ENCODE measurements at places on chromosomes 6 and 20. TPM values are rescaled to one million over a fixed set of nuclear protein-coding genes. Genes with fewer than 3 reads are reported as not detected.

The TUBB2B gene
- 5.7 TPM for total RNA-seq

The ENPP5 gene
- total RNA-seq = 0.71 TPM

GRCh38 chr20:59291740-59292383 is 8.5 kb upstream of the EDN3 start:
- DNase-seq = no peak

DNA sequence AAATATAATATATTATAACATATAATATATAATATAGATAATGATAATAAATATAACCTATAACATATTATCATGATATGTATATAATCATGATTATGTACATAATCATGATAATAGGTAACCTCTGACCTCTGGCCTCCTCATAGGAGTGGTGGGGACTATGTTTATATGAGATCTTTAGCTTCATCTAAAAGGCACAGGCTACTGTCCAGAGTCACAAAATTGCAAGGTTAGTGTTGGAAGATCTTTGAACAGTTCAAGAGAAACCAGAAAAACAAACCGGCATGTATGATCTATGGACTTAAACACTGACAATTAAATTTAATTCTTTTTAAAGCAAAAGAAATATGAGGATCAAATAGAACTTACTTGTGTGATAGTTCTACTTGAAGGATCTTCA is 55.7 kb upstream of the TINAG start:
- DNase-seq = no peak

DNA sequence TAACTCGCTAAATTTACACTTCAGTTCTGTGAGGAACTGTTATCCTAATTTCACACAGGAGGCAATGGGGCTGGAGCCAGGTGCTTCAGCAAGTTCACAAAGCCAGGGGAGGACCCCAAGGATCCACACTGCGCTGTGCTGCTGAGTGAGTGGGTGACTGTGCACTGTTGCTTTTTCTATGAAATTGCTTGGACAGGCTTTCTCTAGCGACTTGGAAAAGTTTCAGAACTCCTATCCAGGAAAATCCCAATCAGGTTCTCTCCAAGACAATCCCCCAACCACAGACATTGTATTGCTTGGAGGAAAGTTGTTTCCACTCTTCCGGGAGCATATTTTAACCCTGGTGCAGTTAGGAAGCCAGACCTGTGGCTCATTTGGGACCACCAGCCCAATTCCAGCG is 175.9 kb upstream of the CST7 start:
- no peak for DNase-seq

DNA sequence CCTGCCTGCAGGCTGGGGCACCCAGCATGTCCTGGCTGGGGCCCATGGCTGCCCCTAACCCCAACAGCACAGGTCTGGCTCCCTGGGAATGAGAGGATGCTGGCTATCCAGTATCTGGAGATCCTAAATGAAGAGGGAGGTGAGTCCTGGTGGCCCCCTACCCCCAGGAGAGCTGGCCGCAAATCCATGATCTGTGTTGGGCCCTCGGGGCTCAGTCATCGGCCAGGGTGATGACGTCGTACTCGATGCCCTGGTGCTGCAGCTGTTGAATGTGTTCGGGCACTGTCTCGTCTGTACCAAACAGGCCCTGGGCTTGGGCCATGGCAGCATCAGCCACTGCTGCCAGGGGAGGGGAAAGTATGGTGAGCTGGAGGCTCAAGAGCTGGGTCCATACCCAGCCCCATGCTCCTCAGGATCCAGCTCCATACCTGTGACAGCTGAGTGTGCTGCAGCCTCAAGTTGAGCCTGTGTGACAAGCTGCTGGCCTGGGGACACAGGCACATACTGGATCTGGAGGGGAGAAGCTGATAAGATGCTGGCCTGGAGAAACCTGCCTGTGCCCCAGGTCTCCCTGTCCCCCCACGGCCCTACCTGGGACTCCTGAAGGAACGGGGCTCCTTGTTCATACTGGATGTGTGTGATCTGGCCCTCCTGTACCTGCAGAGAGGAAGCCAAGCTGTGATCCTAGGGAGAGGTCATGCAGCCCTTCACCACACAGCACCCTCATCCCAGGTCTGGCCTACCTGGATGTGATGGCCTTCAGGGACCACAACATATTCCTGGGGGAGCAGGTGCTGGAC is 14.5 kb downstream of the PCIF1 start:
- no peak for DNase-seq

Measured in posterior vena cava (tissue), 2 donors.